CD14-positive monocyte (primary cell): ENCODE measurements at places on chromosomes 13 and 19.
A peak's percentile ranks its signal among the peaks of the same experiment; 100 is the strongest.

GRCh38 chr19:30685426-30686000 lies 313.3 kb downstream of the ZNF536 start:
- no peak for DNase-seq

DNA sequence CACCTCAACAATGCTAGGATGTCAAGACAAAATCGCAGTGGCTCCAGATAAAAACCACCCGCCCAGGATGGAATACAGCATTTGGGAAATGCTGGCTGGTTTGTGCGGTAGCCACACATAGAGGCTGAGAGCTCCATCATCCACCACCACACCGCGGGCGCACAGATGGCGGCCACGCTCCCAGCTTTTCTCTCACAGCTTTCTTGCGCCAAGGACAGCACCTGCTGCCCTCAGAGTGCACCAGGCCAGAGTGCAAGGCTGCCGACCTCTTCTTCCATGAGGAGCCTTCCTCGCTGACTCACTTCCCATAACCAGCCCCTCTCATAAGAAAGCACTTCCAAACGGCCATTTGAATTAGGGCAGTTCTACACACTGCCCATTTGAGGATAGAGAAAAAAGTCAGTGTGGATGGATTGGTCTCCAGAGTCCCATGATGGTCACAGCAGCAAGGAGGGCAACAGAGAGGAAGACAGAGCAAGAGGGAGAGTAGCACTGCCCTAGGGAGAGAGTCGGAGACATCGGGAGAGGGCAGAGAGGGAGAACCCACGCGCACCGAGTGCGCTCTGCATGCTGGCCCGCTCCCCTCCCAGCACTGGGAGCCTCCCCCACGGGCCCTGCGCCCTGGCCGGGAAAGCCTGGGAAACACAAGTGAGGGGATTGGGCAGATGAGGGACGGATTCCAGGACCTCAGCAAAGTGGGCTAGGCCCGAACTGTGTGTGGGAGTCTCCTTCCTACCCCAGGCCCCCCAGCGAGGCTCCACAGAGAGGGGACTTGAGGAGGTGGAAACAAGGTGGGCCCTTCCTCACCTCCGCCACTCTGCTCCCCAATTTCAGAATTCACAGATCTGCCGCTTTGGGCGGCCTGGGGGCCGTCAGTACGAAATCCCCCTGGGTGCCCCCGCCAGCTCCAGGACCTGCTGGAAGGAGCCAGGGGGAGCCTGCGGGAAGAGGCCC lies 156.9 kb downstream of the USP12 start:
- DNase-seq = no peak

GRCh38 chr19:3908266-3909054 lies 24.4 kb upstream of the NMRK2 start:
- DNase-seq = no peak

GRCh38 chr13:45545686-45546409 lies 69.7 kb downstream of the ERICH6B start:
- no peak for DNase-seq

GRCh38 chr19:41364524-41365391 lies 809 bp upstream of the B9D2 start:
- peak; percentile 85 for DNase-seq

DNA sequence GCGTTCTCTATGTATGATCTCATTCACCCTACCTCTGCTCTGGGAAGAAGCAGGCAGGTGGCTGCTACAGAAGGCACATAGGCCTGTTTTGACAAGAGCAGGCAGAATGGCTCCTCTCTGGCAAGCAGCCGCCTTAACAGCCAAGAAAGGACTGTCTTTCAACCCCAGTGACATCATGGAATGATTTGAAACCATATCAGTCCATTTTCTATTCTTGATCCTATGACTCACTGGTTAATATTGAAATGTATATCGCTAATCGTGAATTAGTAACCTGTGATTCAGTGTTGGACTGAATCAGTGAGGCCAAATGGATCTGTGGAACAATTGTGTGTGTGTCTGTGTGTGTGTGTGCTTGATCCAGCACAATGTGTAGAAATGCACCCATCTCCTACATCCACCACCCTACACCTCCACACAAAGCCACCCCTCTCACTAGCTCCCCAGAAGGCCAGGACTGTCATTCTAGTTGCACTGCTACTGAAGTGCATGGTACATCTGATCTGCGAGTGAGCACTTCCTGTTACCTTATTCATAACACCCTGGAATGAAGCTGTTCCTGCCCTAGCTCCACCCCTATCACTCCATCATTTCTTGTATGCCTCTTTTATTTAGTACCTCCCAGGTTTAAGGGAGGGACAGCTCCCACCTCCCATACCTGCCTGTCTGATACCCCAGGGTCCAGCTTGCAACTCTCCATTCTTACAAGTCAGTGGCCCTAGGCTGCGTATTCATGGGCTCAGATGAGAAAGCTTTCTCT lies 460.0 kb downstream of the FOXO1 start:
- peak; percentile 34 for DNase-seq

DNA sequence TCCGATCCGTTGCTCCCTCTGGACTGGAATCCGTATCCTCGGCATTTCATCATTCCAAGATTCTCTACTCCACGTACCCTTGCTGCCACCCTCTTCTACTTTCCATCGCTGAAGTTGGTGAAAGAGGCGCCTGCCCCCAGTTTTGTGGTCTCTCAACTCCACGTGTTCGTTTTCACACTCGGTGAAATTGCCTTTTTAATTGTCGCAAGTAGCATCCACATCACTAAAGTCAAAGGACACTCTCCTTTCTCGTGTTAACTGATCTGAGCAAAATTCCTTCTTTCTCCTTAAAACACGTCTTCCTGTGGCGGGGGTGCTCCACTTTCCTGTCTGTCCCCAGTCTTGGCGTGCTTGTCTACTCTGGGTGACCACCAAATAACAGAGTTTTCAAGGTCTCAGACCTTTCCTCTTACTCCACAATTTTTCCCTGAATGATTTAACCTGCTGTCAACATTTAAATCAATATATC lies 1.1 kb upstream of the TMTC4 start:
- DNase-seq = no peak

DNA sequence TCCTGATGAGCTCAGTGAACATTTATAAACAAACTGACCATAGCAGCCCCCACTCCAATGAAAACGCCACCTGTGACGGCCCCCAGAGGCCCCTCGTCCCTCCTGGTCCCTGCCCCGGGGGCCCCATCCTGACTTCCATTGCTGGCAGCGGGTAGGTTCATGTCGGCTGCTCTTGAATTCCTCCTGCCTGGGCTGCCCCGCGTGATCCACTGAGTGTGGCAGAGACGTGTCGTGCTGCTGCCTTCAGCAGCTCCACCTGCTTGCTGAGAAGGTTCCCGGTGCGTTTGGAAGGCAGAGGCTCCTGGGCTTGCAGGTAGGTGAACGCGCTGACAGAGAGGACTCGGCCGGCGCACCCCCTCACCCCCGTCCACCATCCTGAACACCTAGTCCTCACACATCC lies 11.6 kb downstream of the C2CD4C start:
- no peak for DNase-seq

DNA sequence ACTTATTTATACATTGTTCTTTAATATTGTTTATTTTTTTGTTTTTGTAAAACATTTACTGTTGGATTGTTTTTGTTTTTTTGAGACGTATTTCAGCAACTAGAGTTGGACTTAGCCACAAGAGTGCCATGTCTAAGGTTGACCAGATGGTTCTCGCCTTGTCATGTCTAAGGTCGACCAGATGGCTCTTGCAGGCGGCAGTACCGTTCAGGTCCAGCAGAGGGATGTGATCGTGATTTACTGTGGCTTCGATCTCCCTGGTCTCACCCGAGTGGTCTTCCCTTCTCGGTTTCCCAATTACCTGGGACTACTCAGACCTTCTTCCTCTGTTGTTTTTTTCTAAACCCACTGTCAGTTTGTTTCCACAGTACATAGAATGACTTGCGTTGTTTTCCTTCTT lies 1438.6 kb downstream of the UQCRFS1 start:
- DNase-seq = no peak

GRCh38 chr13:27619728-27620376 lies 477 bp downstream of the LNX2 start:
- DNase-seq = peak; percentile 20

DNA sequence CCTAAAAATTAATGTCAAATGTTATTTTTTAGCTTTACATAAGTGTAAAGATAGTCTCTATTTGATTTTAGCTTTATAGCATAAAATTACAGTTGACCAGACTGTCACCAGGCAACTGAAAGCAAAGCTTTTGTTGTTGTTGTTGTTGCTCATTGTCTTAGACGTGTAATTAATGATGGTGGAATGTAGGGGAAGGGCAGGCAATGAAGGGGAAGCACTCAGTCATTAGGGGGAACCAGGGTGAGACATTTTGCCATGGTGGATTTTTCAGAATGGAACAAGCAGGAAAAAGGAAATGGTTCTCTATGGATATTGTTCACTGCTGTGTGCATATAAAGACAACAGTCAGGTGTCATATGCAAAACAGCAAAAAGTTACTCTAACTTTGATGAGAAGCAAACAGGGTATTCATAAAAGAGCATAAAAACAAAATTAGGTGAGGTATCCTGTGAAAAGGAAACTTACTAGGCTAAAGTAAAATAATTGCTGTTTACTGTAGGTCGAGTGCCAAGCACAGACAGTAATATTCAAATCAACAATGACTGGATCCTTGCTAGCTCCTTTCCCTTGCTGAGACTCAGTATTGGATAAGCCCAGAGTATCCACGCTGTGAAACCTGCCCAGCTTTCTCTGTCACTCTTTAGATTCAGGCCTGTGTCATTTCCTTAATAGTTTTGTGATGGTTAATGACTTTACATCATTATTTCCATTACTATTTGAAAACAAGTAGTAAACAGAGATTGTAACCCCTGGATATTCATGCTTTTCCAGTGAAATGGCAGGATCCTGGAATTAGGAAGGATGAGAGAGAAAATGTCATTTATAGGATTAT lies 110.5 kb downstream of the LRCH1 start:
- no peak for DNase-seq

DNA sequence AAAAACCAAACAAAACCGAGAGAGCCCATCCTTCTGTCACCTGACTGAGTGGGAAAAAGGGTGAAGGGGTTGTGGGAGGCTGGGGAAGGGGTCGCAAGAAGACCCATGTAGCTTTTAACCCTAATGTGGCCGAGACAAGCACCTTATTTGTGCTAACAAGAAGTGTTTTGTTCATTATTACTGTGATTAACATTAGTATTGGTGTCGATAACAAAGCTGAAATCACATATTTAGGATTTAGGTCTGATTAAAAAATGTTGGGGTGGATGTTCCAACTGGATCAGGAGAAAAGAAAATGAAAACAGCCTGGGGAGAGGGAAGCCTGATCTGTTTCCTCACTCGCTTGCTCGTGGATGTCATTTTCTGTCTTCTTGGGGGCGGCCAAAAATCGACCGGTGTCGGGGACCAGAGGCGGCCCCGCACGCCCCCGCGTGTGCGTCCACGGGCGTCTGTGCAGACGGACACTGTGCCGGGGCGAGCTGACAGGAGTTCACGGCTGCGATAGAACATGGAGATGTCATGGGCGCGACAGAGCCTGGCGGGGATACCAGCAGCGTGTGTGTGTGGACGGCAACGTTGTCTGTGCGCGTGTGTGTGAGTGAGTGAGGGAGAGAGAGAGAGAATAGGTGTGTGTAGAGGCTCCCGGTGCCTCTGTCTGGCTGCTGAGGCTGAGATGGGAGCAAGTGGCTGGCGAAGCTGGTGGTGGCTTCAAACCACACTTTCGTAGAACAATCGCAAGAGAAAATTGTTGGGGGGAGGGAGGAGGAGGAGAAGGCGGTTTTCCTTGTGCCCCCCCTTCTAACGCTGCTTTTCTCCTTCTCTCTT lies 29.1 kb downstream of the NFIX start:
- DNase-seq = no peak

- peak; percentile 60 for DNase-seq
Measured at GRCh38 chr13:80235166-80235966, 105.6 kb downstream of the SPRY2 start.

DNA sequence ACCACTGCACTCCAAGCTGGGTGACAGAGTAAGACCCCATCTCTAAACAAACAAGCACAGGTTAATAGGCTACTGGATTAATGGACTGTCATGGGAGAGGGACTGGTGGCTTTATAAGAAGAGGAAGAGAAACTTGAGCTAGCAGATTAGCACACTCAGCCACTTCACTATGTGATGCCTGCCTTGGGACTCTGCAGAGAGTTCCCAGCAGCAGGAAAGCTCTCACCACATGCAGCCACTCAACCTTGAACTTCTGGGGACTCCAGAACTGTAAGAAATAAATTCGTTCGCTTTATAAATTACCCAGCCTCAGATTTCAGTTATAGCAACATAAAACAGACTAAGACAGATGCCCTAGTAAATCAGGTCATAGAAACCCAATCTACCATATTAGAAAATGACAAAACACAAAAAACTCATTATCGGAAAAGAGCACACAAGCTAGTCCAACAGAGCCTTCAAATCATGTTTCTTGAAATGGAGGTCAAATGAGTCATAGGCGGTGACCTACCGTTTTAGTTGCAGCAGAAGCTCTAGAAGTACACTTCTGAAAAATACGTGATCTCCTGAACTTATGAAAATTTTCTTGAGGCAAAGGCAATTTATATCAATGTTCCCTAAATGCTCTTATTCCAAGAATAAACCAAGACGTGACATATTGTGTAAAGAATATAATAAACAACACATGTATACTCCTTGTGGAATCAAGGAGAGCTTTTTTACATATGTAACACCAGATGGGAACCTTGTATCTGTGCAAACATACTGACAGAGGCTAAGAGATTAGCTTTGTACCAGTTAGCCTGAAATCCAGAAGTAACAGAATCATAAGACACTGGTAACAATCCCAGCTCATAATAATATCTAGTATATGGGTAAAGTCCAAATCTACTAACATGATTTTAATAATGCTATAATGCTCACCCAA lies 340.9 kb upstream of the SGCG start:
- no peak for DNase-seq

GRCh38 chr19:17623224-17623935 lies 64.8 kb downstream of the UNC13A start:
- DNase-seq = no peak

GRCh38 chr19:17711851-17712250 lies 7.4 kb upstream of the MAP1S start:
- no peak for DNase-seq

DNA sequence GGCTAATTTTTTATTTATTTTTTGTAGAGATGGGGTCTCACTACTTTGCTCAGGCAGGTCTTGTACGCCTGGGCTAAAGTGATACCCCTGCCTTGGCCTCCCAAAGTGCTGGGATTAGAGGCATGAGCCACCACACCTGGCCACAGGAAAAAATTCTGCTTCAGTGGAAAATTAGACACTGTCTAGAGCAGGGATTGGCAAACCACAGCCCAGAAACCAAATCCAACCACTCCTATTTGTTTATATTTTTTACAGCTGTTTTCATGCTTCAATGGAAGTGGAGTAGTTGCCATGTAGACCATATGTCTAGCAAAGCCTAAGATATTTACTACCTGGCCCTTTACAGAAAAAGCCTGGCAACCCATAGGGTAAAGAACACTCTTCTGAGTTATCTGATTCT lies 123.7 kb upstream of the MRI1 start:
- DNase-seq = no peak
